Stimulated activated naive CD8-positive, alpha-beta T cell treated with anti-CD3 and anti-CD28 coated beads, Interleukin-15, amount 100 ng/mL, for 72 hours (primary cell): ENCODE measurements at places on chromosomes 13 and 19.
A peak's percentile ranks its signal among the peaks of the same experiment; 100 is the strongest.

DNA sequence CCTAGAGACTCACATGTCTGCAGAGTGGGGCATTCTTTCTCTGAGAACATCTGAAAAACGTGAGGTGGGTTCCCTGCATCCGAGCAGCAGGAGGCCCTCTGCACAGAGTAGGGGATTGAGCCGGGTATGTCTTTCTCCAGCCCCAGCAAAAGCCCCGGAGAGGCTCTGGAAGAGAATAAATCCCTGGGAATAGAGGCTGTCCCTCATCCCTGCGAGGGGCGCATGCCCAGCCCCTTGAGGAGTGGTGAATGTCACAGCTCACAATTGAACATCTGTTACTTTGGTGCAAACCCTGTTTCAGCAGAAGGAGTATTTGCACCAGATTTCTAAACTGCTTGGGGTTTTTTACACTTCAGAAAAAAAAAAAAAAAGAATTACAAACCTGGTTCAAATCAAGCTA lies 164.6 kb downstream of the FGF14 start:
- DNase-seq = no peak

DNA sequence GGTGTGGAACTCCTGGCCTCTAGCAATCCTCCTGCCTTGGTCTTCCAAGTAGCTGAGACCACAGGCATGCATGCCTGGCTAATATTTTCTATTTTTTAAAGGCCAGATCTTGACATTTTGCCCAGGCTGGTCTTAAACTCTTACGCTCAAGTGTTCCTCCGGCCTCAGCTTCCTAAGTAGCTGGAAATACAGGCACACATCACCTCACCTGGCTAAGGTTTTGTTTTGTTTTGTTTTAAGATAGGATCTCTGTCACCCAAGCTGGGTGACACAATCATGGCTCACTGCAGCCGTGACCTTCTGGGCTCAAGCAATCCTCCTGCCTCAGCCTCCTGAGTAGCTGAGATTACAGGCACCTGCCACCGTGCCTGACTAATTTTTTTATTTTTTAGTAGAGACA lies 5.5 kb upstream of the RLN3 start:
- DNase-seq = no peak

DNA sequence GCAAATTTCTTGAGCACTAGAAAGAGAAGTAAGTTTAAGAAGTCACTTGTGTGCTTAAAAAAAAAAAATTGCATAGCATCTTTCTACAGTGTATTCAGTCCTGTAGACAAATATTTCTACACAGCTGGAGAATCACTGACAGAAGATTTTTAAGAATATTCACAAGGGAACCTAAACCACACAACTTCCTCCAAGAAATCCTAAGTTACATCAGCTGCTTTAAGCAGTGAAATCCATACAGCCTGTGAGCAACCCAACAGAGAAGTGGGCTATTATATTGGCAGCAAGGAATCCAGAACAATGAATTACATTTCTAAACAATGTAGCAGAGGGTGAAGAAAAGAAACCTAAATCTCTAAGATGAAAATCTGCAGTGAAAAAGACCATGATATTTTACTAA lies 1.5 kb downstream of the DOCK9 start:
- DNase-seq = no peak

- DNase-seq = no peak
Measured at GRCh38 chr19:47469719-47470118, 2.0 kb downstream of the SLC8A2 start.

DNA sequence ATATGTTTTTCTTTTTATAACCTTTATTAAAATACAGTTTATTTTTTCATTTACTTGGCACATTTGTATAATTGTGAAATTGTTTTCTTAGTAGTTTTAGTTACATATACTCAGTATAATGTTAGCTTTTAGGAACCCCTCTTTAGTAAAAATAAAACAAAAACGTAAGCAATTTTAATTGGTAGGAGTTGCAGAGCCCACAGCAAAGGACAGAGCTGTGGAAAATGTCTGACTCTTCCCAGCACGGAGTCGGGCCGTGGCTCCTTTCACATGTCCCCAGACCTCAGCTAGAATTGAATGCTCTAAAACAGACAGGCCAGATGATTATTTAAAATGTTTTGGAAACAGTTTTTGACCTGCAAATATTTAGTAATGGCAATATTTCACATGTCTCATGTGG lies 27.9 kb upstream of the CEACAM21 start:
- DNase-seq = no peak

- DNase-seq = no peak
Measured at GRCh38 chr13:33206945-33207614, 78.5 kb downstream of the STARD13 start.

DNA sequence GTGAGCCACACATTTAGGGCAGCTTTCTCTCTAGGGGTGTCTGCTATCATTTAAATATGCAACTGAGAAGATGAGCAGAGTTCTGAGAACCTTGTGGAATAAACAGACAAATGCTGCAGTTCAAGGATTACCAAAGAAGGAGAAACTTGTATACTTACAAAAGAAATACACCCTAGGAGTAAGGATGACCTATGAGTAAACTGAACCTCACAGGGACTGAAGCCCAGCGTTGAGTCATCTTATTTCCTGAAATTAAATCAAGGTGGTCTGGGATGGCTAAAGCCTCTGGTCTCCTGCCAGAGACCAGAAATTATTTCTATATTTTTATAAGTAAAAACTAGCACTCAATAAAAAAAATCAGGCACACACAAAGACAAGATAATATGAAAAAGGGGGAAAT lies 40.1 kb downstream of the FAM216B start:
- no peak for DNase-seq

GRCh38 chr19:31947436-31948115 lies 397.8 kb upstream of the ZNF507 start:
- DNase-seq = no peak

DNA sequence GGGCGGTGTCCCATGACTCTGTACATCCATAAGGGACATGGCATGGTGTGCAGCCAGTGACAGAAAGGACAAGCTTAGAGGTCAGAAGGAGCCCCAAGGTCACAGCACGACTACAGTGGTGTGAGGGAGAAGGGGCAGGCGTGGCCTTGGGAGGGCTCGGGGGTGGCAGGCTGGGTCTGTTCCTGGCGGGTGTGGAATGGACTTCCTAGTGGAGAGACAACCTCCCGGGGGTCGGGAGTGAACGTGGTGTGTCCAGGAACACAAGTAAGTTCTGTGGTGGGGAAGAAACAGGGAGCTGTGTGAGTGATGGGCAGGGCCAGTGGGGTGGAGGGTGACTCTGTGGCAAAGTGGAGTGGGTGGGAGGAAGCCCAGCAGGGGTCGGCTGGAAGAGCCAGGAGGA lies 279.3 kb downstream of the TEX29 start:
- DNase-seq = no peak

- DNase-seq = no peak
Measured at GRCh38 chr13:95030821-95031343, 270.4 kb downstream of the ABCC4 start.

DNA sequence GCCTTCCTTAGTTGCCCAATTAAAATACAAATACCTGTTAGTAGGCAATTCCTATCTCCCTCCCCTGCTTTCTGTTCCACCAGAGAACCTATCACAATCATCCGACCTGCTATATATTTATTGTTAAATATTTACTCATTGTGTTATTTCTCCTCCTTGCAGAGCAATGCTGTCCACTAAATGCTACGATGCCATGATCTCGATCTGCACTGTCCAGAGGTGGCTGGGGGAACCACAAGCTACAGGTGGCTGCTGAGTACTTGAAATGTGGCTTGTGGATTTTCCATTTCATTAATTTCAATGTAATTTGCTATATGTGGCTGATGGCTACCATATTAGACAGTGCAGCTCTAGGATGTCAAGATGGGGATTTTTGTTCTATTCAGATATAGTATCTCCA lies 5.1 kb downstream of the KLK6 start:
- DNase-seq = no peak

GRCh38 chr19:7965921-7966665 lies 22.6 kb upstream of the TIMM44 start:
- DNase-seq = no peak

GRCh38 chr19:17282488-17283125 lies 906 bp downstream of the ANKLE1 start:
- DNase-seq = peak; percentile 82

- DNase-seq = no peak
Measured at GRCh38 chr13:50453188-50453587, 390.3 kb downstream of the DLEU7 start.

- no peak for DNase-seq
Measured at GRCh38 chr13:110624766-110625756, 9.7 kb downstream of the NAXD start.

DNA sequence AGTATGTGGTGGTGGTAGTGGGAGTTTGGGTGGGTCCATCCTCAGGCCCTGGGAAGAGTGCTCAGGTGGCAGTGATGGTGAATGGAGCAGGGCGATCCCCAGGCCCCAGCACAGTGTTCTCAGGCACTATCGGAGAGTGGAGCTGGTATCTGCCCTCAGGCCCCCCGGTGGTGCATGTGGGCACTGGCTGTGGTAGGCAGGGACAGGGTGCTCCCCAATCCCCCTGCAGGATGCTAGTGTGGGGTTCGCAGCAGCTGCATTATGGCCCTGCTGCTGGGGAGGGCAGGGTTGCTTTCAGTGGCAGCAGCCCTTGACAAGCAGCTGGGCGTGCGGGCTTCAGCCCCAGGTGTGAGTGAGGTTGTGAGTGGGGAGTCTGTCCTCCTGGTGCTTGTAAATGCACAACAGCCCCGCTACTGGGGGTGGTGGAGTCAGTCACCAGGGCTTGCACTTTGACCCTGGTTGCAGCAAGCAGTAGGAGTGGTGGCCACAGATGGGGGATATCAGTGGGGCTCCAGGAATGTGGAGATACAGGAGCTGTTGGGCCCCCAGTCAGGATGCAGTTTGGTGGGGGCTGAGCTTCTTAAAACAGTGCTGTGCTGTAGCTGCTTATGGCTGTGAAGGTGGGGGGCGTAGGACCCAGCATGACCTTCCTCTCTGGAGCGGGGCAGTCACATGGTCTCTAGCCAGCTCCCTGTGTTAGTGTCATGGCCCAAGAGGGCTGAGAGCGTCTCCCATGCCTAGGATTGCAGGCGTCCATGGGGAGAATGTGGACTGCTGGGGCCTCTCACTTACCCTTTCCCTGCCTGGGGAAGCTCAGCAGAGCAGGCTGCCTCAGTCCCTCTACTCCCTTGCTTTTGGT lies 38.7 kb upstream of the ARHGEF7 start:
- DNase-seq = no peak

GRCh38 chr13:34349091-34349722 lies 531.3 kb downstream of the RFC3 start:
- DNase-seq = no peak

GRCh38 chr19:7115721-7116120 lies 46.2 kb downstream of the ZNF557 start:
- no peak for DNase-seq

- DNase-seq = no peak
Measured at GRCh38 chr19:1276628-1277022, 1.3 kb downstream of the FAM174C start.

GRCh38 chr13:113489549-113490495 lies 689 bp downstream of the DCUN1D2 start:
- peak; percentile 52 for DNase-seq

DNA sequence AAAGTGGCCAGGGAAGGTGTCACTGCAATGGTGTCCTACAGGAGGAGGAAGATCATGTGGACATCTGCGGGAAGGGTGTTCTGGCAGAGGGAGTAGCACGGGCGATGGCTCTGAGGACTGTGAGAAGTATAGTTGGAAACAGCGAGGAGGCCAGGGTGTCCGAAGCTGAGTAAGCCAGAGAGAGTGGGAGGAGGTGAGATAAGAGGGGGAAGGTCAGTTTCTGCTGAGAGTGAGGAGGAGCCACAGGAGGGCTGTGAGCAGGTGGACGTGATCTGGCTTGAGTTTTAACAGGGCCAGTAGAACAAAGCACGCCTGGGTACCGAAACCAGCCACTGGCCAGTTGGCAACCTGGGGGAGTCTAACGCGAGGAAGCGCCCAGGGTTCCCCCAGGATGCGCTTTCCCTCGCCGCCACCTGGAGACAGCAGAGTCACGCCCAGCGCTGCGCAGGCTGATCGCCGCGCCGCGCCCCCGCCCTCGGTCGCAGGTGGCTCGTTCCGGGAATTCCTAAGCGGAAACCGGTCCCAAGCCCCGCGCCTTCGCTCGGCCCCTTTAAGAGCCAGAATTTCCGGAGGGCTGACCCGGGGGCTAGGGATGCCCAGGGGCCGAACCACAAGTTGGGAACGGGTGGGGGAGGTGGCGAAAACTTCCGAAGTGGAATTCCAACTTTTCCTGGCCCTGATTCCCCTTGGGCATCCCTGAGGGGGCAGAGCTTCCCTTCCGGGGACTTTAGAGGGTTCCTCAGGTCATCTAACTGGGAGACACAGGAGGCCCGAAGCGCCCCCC lies 1.1 kb upstream of the LSR start:
- peak; percentile 56 for DNase-seq
